ENCODE measurements at places on chromosomes 2 and 18. TPM values are rescaled to one million over a fixed set of nuclear protein-coding genes. Genes with fewer than 3 reads are reported as not detected.

DNA sequence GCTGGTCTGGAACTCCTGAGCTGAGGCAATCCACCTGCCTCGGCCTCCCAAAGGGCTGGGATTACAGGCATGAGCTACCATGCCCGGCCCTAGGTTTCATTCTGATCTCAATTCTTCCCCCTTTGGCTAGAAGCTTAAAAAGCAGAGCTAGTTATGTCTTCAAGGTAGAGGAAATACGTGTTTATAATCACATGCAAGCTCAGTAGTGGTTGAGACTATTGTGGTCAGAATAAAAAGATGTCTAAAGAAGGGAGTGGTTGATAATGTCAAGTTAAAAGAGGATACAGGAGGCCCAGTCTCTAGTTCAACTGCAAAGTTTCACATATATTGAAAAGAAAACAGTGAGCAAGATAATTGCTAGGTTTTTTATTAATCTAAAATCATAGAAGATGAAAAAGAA, 807.8 kb upstream of the ACVR2A start:
- H3K27ac ChIP-seq, result no peak overlapping the region
- H3K27me3 ChIP-seq, result no peaks in the 10 kb centered on the region
- no peak for DNase-seq
- H3K4me1 ChIP-seq, result no peaks in the 10 kb centered on the region
- H3K4me3 ChIP-seq, result no peak overlapping the region

GRCh38 chr2:46451131-46451711, 28.1 kb upstream of the TMEM247 start:
- no peak overlapping the region for H3K27ac ChIP-seq
- no peaks in the 10 kb centered on the region for H3K4me1 ChIP-seq
- H3K36me3 ChIP-seq, result no peaks in the 10 kb centered on the region
- no peak overlapping the region for H3K4me3 ChIP-seq
- no peaks in the 10 kb centered on the region for H3K27me3 ChIP-seq

GRCh38 chr2:161119483-161119882, 40.7 kb upstream of the TANK start:
- DNase-seq, result no peak
- H3K27me3 ChIP-seq, result no peaks in the 10 kb centered on the region
- no peak overlapping the region for H3K27ac ChIP-seq
- no peak overlapping the region for H3K4me3 ChIP-seq

GRCh38 chr2:63569740-63570139, 18.5 kb downstream of the WDPCP start:
- no peak overlapping the region for H3K27ac ChIP-seq
- no peak overlapping the region for H3K4me3 ChIP-seq
- H3K27me3 ChIP-seq, result no peaks in the 10 kb centered on the region
- H3K4me1 ChIP-seq, result peaks cover 4% of the 10 kb centered on the region

Gene ARMC9
- total RNA-seq, result 15.0 TPM

Gene STRADB
- total RNA-seq, result 11.5 TPM

DNA sequence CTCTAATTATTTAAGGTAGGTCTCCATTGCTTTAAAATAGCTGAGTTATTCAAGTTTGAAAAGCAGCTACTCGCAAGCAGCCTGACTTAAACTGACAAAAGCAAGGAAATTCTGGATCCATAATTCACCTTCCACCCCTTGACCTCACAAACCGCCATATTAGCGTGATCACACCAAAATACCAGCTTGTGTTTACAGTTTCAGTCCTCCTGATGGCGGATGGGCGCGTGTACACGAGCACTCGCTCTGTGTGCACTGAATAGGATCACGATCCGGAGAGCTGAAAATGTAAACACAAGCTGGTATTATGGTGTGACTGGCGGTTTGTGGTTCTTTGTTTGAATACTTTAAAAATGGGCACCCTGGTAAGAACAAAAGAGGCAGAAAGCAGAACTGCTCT, 42.4 kb upstream of the PSMD14 start:
- H3K36me3 ChIP-seq, result no peaks in the 10 kb centered on the region
- no peak for DNase-seq
- H3K27ac ChIP-seq, result no peak overlapping the region
- no peaks in the 10 kb centered on the region for H3K4me1 ChIP-seq
